ENCODE measurements at places on chromosomes 5 and 9. TPM values are rescaled to one million over a fixed set of nuclear protein-coding genes. Genes with fewer than 3 reads are reported as not detected.

The PDLIM7 gene
- 90.2 TPM for total RNA-seq

The SPATA31E1 gene
- not detected for total RNA-seq

The CCDC192 gene
- not detected for total RNA-seq

The FOXD4L5 gene
- not detected for total RNA-seq

The SCGB3A2 gene
- total RNA-seq, result not detected

The CPLANE1 gene
- 30.8 TPM for total RNA-seq

The BHMT2 gene
- total RNA-seq, result 0.22 TPM

The ZFP2 gene
- 0.22 TPM for total RNA-seq

The GAS1 gene
- total RNA-seq, result 0.29 TPM

The CHSY3 gene
- total RNA-seq, result 2.7 TPM

The PGGT1B gene
- 18.3 TPM for total RNA-seq

The FBXL7 gene
- 14.4 TPM for total RNA-seq

The EIF4E1B gene
- total RNA-seq, result not detected

The SLC34A1 gene
- not detected for total RNA-seq

The DPM2 gene
- total RNA-seq, result 12.2 TPM

The CARD6 gene
- total RNA-seq, result 44.7 TPM

The DTWD2 gene
- 3.3 TPM for total RNA-seq

The GRM6 gene
- not detected for total RNA-seq

The APBA1 gene
- total RNA-seq, result 12.1 TPM

The SLC9A3 gene
- total RNA-seq, result 1.5 TPM

The SHLD3 gene
- 8.0 TPM for total RNA-seq

The FRMPD1 gene
- total RNA-seq, result not detected

The DDX4 gene
- total RNA-seq, result not detected

The MAP1B gene
- total RNA-seq, result 318 TPM

The AK3 gene
- 65.4 TPM for total RNA-seq

The PCDHGA2 gene
- total RNA-seq, result 1.1 TPM

The C9 gene
- total RNA-seq, result 0.13 TPM

The CDH10 gene
- under 0.01 TPM for total RNA-seq

The LEAP2 gene
- total RNA-seq, result 0.53 TPM

The NMUR2 gene
- total RNA-seq, result not detected

The ISL1 gene
- total RNA-seq, result not detected

The CCNI2 gene
- not detected for total RNA-seq

The NR2F1-AS1 gene
- 21.5 TPM for total RNA-seq

The PCDHGB4 gene
- total RNA-seq, result 5.6 TPM

The VCAN gene
- 0.57 TPM for total RNA-seq

The NR2F1 gene
- 39.2 TPM for total RNA-seq

The HMCN2 gene
- 0.07 TPM for total RNA-seq

The SPATA31A3 gene
- not detected for total RNA-seq

The SLC4A9 gene
- total RNA-seq, result not detected

The ARRDC3 gene
- 69.3 TPM for total RNA-seq

The CCDC183 gene
- 0.13 TPM for total RNA-seq

The F2RL2 gene
- 0.80 TPM for total RNA-seq

The PCDHGA3 gene
- 0.93 TPM for total RNA-seq

The SLC25A2 gene
- 0.27 TPM for total RNA-seq

The TAF11L4 gene
- total RNA-seq, result not detected

The NEUROG1 gene
- total RNA-seq, result not detected

The EGR1 gene
- 0.80 TPM for total RNA-seq

The LCN1 gene
- total RNA-seq, result not detected

The SLC6A7 gene
- total RNA-seq, result not detected

The IGIP gene
- 6.3 TPM for total RNA-seq

The ORM2 gene
- not detected for total RNA-seq

The GNA14 gene
- 5.2 TPM for total RNA-seq

The MARVELD2 gene
- 4.9 TPM for total RNA-seq

The RFESD gene
- total RNA-seq, result 1.2 TPM

The SHC3 gene
- 1.7 TPM for total RNA-seq
